ENCODE measurements at places on chromosomes 11 and 22.

- DNase-seq: no peak
Observed at GRCh38 chr11:126165311-126165720, 46.1 kb downstream of the RPUSD4 start.

DNA sequence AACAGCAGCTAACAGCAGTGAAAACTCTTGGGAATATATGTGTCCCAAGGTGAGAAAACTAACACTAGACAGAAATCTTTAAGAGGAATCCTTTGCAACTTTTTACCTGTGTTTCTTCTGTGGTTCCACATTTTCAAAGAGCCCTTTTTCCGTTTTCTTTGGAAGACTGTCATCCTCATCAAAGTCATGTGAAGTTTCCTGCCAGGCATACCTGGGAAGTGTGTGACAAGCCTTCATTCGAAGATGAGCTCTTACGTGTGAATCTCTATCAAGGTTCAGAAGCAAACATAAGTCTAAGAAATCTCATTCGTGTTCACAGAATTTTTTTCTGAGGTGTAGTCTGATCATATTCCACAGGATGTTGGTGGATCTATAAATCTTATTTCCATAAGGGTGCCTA, 330.6 kb upstream of the MPPED2 start:
- DNase-seq: no peak

- DNase-seq: no peak
Observed at GRCh38 chr11:18575361-18575760, 13.2 kb downstream of the UEVLD start.

GRCh38 chr11:76074148-76075095, 131.9 kb downstream of the WNT11 start:
- DNase-seq: no peak

DNA sequence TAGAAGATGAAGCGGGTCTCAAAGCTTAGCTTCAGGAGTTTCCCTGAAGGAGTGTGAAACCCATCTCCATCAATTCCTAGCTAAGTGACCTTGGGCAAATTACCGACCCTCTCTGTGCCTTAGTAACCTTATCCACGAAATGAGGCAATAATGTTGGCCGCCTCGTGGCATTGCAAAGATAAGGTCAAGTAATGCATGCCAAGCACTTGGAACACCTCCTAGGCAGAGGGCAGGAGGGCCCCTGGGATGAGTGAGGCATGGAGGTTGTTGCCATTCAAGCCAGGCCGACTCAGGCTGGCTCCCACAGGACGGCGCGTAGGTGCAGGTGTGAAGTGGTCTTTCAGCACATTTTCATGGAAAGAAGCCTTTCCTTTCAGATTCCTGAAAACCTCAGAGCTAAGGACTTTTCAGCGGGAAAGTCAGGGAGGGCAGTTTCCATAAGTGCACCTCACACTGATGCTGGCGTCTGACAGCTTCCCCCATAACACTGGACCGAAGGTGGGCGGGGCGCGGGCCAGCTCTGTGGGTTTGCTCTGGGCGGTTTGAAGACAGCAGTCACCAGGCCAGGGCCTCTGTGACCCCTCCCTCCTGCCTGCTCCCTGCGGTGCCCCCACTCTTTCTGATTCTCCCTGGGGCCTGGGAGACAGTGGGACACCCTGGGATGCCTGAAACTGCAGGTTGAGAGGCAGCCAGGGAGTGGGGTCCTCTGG, 25.2 kb downstream of the RPS6KA4 start:
- no peak for DNase-seq

DNA sequence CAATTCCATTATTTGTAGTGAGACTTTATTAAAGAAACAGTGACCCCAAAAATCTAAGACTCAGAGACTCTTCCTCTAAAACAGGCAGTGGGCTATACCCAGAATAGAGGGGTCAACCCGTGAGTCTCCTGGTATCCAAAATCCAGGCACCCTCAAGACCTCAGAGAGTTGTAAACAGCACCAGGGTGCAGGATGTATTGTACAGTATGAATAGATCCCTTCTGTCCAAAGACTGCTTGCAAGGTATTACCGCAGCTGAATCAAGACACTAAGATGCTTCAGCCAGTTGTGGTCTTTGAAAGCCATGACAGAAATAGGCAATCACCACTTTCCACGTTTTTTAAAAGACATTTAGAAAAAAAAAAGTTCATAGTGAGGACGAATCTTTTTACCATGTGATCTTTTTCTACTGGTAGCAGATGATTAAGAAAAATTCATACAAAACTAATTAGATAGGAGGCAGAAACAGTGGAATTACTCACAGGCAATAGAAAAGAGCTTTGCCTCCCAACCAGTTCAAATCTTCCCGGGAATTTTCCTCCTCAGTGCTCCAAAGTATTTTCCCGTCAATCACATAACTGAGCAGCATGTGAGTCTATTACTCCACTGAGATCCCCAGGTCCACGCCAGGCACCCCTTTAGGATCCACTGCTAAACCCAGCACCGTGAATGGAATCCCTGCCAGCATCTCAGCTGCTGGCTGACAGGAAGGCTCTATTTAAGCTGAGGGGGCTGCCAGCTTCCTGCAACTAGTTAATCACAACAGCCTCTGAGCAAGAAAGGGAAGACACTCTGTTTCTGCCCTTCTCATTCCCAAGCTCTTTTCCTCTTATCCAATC, 113.1 kb downstream of the ETS1 start:
- DNase-seq: no peak

DNA sequence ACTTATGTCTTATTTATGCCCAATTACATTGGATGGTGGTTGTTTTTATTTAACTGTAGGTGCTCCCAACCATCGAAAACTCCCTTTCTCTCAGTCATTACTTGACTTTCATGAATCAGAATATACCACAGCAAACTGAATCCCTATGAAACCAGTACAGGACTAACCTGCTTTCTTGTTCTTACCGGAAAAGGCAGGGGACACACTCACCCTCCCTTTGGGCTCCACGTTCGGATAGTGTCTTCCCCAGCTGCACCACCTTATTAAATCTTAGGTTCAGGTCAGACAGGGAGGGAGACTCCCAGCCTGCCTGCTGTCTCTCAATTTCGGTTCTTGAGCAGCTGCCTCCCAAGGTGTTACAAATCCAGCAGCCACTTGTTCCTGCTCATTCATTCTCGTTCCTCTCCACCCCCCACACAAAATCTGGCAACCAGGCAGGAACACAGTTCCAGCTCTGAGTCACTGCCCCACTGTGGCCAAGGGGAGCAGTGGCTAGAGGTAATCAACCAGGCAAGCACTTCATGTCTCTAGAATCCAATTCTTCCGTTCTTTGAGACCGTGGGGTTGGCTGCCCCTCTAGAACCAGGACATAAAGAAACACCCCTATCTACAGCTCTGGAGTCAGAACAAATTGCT, 133.0 kb downstream of the PLEKHA7 start:
- DNase-seq: no peak

GRCh38 chr11:76668362-76669155, 2.0 kb downstream of the LRRC32 start:
- DNase-seq: no peak

GRCh38 chr11:72471005-72471898, 36.9 kb upstream of the CLPB start:
- peak; percentile 28 for DNase-seq

DNA sequence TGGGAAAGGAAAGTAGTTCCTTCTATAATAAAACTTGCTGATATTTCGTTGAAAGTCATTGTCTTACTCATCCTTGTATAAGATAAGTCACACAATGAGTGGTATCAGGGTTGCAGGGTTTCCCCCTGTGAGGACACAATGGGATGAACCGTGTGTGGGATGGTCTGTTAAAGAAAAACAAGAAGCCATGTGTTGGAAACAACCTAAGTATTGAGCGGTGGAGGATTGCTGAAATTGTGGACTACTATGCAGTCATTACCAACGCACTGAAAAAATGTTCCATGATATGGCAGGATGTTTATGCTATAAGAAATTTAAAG, 28.6 kb downstream of the PTPRJ start:
- peak; percentile 11 for DNase-seq

- DNase-seq: no peak
Observed at GRCh38 chr22:40890881-40891280, 29.0 kb upstream of the DNAJB7 start.

GRCh38 chr11:120645639-120646038, 134.1 kb downstream of the GRIK4 start:
- DNase-seq: no peak

DNA sequence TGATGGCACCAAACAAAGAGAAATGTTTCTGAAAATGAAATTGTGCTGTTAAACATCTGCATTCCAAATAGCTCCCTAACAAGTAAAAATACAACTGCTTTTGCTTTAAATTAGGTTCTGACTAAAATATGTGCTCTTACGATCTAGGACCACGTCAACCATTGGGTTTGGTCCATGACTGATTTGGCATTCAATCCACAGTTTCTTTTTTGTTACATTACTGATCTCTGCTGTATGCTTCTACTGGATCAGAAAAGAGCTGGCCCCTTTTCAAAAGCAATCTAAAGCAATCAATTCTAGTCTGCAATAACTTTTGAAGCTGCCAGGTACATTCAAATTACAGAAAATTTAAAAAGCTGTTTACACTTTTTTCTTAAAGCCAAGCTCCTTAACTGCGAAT, 1047.1 kb upstream of the CCDC90B start:
- no peak for DNase-seq

GRCh38 chr11:96237766-96238266, 105.2 kb downstream of the MAML2 start:
- DNase-seq: no peak

DNA sequence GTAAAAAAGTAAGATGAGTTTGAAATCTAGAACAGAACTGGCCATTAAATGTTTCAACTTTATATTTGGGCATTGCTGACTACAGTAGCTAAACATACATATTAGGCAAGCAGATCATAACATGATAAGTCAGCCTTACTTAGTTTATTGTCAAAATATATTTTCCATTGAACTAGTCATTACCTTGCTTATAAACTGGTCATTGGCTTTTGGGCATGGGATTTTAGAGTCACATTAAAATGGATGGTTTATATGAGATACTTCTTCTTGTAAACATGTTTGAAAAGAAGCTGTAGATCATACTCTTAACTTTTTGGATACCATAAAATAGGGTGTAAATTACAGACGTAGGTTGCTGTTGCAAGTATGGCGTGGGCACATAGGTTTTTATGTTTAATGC, 2.7 kb downstream of the HIPK3 start:
- no peak for DNase-seq

DNA sequence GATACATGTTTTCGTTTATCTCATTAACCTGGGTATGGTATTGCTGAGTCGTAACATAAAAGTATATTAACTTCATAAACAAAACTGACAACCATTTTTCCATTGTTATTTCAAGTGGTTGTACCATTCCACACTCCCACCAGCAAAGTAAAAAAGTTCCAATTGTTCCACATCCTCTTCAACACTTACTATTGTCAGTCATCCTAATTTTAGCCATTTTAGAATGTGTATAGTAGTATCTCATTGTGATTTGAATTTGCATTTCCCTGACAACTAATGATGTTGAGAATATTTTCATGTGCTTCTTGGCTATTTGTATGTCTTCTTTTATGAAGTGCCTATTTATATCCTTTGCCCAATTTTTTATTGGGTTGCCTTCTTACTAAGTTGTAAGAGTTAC, 10.5 kb upstream of the CD3E start:
- no peak for DNase-seq

GRCh38 chr11:72760539-72761405, 8.6 kb upstream of the ARAP1 start:
- DNase-seq: no peak

- no peak for DNase-seq
Observed at GRCh38 chr11:119856681-119857485, 127.9 kb upstream of the NECTIN1 start.

- DNase-seq: no peak
Observed at GRCh38 chr22:35642305-35642741, 5.9 kb upstream of the APOL6 start.

Measured in stimulated activated naive CD4-positive, alpha-beta T cell (primary cell).